Trophoblast cell (in vitro differentiated cells and primary cell): ENCODE measurements at places on chromosomes 6 and 20.

- H3K27me3 ChIP-seq: no peaks in the 10 kb centered on the region
- no peaks in the 10 kb centered on the region for H3K36me3 ChIP-seq
- H3K4me3 ChIP-seq: no peak overlapping the region
- H3K4me1 ChIP-seq: peaks cover 11% of the 10 kb centered on the region
- H3K27ac ChIP-seq: peak overlapping the region; percentile 63
Measured at GRCh38 chr20:53939572-53940359, 130.6 kb downstream of the BCAS1 start.

DNA sequence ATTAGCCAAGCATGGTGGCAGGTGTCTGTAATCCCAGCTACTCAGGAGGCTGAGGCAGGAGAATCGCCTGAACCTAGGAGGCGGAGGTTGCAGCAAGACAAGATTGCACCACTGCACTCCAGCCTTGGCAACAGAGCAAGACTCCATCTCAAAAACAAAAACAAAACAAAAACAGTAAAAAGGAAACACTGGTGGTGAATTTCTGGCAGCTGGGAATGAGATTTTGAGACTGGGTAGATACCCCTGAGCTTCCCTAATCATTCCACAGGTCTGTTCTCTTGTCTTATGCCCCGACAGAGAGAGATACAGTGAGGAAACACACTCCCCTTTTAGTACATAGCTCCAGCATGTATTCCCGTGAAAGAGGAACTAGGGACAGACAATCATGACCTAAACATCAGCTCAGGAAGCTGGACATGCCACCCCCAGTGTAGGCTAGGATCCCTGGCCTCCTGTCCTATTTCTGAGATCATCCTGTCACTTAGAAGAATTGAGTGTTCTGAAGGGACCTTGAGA lies 9.6 kb downstream of the MAN1A1 start:
- peaks cover 2% of the 10 kb centered on the region for H3K36me3 ChIP-seq
- H3K27me3 ChIP-seq: no peaks in the 10 kb centered on the region
- no peak overlapping the region for H3K4me3 ChIP-seq
- peak; percentile 47 for DNase-seq

DNA sequence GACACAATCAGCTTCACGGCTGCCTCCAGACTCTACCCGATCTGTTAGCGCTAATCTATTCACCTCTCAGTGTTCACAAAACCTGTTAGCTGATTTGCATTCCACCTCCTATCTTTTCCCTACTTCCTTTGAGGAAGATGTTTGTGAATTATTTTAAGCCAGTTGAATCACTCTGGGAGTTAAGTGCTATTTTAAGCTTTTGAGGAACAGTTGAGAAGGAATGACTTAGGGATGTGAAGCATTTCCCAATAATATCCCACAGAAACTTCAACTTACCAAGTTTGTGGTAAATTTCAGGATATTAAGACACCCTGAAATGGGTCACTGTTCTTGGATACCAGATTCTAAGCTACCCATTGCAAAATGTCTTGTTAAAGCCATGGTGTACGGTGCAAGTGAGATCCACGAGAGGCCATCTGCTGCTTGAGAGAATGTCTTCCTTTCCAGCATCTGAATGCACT lies 145.2 kb upstream of the CITED2 start:
- H3K27ac ChIP-seq: no peak overlapping the region
- no peaks in the 10 kb centered on the region for H3K36me3 ChIP-seq
- no peak overlapping the region for H3K4me3 ChIP-seq
- no peaks in the 10 kb centered on the region for H3K27me3 ChIP-seq
- H3K4me1 ChIP-seq: peaks cover 3% of the 10 kb centered on the region

DNA sequence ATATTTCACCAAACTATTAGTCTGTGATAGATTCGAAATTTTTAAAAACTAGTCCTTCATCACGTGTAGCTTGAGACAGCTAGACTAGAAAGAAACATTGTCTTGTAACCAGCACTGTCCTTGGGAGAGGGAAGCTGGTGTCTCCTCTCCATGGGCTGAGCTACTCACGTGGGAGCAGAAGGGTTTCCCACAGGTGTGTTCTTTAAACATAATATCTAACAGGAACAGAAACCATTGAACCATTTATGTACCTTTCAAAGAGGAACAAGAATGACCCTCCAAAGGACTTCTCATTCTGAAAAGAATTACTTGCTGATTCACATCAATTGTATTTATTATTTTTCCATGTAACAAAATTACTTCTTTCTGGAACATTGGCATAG lies 72.4 kb upstream of the SYNJ2 start:
- H3K27ac ChIP-seq: no peak overlapping the region
- no peaks in the 10 kb centered on the region for H3K4me1 ChIP-seq
- no peak for DNase-seq
- no peaks in the 10 kb centered on the region for H3K27me3 ChIP-seq
- H3K36me3 ChIP-seq: peaks cover 31% of the 10 kb centered on the region

DNA sequence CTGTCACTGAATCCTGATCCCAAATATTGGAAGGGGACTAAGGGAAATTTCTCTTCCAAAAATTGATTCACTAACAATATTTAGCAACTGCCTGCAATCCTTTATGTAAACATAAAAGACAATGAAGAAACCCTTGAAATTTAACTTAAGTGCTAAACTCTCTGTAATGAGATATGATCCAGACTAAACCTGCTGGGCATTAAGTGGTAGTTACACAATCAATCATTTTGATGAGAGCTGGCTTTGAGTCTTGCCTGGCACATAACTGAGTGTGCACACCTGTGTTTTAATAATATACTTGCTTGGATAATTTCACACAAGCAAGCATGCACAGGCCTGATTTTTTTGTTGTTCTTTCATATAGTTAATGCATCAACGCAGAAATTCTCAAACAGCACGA lies 9.8 kb upstream of the ZFP64 start:
- no peaks in the 10 kb centered on the region for H3K36me3 ChIP-seq
- no peaks in the 10 kb centered on the region for H3K27me3 ChIP-seq
- no peaks in the 10 kb centered on the region for H3K4me1 ChIP-seq
- no peak for DNase-seq
- no peak overlapping the region for H3K4me3 ChIP-seq

DNA sequence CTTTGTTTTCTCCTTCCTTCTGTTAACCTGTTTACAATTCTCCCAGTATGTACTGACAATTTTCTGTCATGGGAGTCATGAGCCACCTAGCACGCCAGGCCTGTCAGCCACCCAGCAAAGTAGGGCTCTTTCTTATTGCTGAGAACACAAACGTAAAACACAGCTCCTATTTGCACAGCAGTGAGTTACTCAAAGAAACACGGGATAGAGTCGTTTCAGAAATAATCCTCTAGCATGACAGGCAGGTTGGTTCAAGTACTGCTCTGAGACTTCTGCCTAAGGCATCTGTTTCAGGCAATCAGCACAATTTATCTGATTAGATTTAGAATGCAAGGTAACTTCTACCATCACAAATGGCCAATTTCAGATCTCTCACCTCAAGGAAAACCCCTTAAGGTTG lies 88.8 kb downstream of the CD24 start:
- H3K27me3 ChIP-seq: no peaks in the 10 kb centered on the region
- peaks cover 13% of the 10 kb centered on the region for H3K4me1 ChIP-seq
- no peak overlapping the region for H3K4me3 ChIP-seq
- DNase-seq: no peak
- H3K36me3 ChIP-seq: peaks cover 1% of the 10 kb centered on the region
- H3K27ac ChIP-seq: no peak overlapping the region

GRCh38 chr6:86969573-86969972 lies 32.2 kb downstream of the HTR1E start:
- no peak for DNase-seq
- peaks cover 2% of the 10 kb centered on the region for H3K36me3 ChIP-seq
- no peak overlapping the region for H3K4me3 ChIP-seq
- H3K27ac ChIP-seq: no peak overlapping the region
- H3K27me3 ChIP-seq: no peaks in the 10 kb centered on the region

GRCh38 chr6:49070411-49070810 lies 392.6 kb downstream of the MMUT start:
- no peaks in the 10 kb centered on the region for H3K27me3 ChIP-seq
- no peaks in the 10 kb centered on the region for H3K36me3 ChIP-seq
- no peaks in the 10 kb centered on the region for H3K4me1 ChIP-seq
- no peak overlapping the region for H3K27ac ChIP-seq
- H3K4me3 ChIP-seq: no peak overlapping the region
- DNase-seq: no peak

- H3K4me3 ChIP-seq: peak overlapping the region; percentile 66
- no peak overlapping the region for H3K27ac ChIP-seq
- peaks cover 3% of the 10 kb centered on the region for H3K36me3 ChIP-seq
- no peaks in the 10 kb centered on the region for H3K4me1 ChIP-seq
- DNase-seq: no peak
- peaks cover 4% of the 10 kb centered on the region for H3K27me3 ChIP-seq
Measured at GRCh38 chr6:33621711-33622388, 728 bp downstream of the ITPR3 start.

GRCh38 chr6:82954937-82955577 lies 110.6 kb downstream of the UBE3D start:
- H3K4me3 ChIP-seq: no peak overlapping the region
- no peak for DNase-seq
- H3K36me3 ChIP-seq: peaks cover 2% of the 10 kb centered on the region
- no peak overlapping the region for H3K27ac ChIP-seq

DNA sequence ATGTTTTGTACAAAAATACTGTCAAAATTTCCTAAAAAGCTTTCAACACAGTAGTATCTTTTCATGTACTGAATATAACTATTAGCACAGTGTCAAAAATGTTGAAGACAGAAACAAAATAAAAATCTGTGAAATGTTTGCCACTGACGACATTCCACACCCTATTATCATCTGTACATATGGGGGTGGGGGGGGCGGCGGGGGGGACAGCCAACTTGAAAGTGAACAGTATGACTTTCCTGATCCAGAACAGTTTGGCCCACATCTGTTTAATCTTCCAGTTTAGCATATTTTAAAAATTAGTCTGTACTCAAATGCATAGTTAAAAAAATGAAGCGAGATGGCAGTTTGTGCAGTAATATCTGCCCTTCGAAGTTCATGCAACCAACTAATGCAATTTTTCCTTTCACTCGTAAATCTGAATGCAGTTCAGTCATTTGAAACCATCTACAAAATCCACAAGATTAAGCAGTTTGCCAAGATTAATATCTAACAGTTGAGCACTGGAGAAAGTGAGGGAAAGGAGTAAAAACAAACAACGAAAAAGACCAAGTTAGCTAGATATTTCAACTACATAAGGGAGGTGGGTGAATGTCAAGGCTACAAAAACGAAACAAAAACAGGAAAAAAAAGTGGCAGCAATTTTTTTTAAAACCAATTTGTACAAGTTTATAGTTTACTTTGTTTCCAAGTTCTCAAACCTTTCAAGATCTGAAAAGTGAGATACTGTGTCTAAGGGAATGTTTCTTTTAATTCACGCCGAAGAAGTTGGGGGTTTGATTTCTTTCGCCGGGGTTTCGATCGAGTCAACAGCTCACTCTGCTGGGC lies 1.9 kb downstream of the CITED2 start:
- H3K36me3 ChIP-seq: peaks cover 9% of the 10 kb centered on the region
- peaks cover 12% of the 10 kb centered on the region for H3K4me1 ChIP-seq
- no peak for DNase-seq
- peak overlapping the region; percentile 97 for H3K4me3 ChIP-seq
- H3K27ac ChIP-seq: peak overlapping the region; percentile 98

DNA sequence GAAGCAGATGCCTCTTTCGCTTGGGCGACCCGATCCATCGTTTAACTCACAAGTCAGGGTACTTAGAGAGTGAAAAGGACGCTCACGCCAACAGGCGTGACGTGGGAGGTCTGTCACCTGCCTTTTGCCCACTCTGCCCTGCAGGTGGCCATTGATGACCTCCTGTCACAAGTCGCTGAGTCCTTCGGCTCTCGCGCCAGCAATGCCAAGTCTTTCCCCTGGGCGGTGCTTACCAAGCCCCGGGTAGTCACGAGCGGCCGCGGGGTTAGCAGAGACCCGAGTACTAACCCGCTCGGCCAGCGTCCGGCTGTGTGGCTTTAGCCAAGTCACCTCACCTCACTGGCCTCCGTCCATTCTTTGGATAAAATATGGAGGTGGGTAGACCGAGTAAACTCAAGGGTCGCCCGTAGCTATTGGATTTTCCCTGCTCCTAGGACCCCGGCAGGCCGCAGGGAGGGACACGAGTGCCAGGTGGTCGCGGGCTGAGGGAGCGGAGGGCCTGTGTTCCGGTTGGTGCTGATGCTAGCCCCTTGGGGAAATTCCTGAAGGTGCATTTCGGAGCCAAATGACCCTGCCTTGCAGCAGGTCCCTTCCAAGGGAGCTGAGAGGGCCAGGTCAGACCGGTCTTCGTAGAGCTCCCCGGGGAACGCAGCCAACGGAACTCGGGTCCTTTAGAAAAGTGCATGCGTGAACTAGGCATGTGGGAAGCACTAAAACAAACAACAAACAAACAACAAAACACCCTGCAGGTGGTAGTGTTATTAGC lies 668 bp downstream of the PKIB start:
- no peak overlapping the region for H3K27ac ChIP-seq
- peak overlapping the region; percentile 73 for H3K4me3 ChIP-seq
- H3K4me1 ChIP-seq: peaks cover 9% of the 10 kb centered on the region
- no peaks in the 10 kb centered on the region for H3K36me3 ChIP-seq
- H3K27me3 ChIP-seq: no peaks in the 10 kb centered on the region

DNA sequence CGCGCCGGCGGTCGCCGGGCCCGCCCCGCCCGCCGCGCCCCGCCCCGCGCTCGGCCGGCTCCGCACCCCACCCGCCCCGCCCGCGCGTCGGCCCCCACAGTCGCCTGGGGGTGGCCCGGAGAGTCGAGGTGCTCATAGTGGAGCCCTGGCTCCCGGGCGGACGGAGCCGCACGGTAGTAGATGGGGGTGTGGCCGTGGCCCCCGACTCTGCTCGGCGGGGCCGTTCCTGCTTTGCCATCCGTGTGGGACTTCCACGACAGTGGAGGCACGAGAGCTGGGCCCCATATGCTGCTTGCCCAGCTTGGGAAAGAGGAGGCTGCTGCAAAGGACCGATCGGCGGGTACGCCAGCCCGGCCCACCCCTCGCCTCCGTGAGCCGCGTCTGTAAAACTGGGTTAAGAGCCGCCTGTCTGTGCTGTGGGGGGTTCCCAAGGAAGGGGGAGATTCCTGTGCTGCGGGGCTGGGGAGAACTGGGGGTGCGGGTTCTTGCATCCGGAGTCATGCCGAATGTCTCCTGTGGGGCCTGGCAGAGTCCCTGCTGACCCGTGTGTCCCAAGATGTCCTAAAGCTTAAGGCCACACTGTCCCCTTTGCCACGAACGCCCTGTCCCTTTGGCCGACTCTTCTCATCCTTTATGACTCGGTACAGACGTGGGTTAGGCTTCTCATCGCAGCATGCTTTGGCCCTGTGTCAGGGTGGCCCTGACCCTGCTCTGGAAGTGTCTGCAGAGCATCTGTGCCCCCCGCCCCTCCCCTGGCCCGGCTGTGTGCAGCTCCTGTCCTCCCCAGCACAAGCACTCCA lies at the start of gene OPRL1:
OPRL1 (plus strand) TSS at position 70 of the 800 bp plus-strand sequence. CDS start 12,639 bp downstream, outside the sequence.
- peaks cover 23% of the 10 kb centered on the region for H3K27me3 ChIP-seq
- no peak for DNase-seq
- H3K36me3 ChIP-seq: no peaks in the 10 kb centered on the region
- H3K4me3 ChIP-seq: peak within 1 kb of the TSS; percentile 71
